Hematopoietic multipotent progenitor cell (in vitro differentiated cells): ENCODE measurements at places on chromosomes 2 and 18. TPM values are rescaled to one million over a fixed set of nuclear protein-coding genes. Genes with fewer than 3 reads are reported as not detected.

Gene GPR35
- total RNA-seq: 7.8 TPM

Gene COL6A3
- 0.54 TPM for total RNA-seq

Gene CDH7
- total RNA-seq: 1.3 TPM

Gene SOWAHC
- under 0.01 TPM for total RNA-seq

Gene MMADHC
- total RNA-seq: 52.8 TPM

Gene ELP2
- total RNA-seq: 75.7 TPM

Gene RND3
- total RNA-seq: under 0.01 TPM

Gene ADGRF3
- 1.1 TPM for total RNA-seq

Gene SCN3A
- 1.1 TPM for total RNA-seq

Gene ANKRD62
- not detected for total RNA-seq

Gene MSTN
- not detected for total RNA-seq

Gene BMP10
- under 0.01 TPM for total RNA-seq

Gene ITPRIPL1
- total RNA-seq: 17.2 TPM

Gene CTAGE1
- not detected for total RNA-seq

Gene KLHL29
- under 0.01 TPM for total RNA-seq

Gene AKAIN1
- total RNA-seq: not detected

Gene TDRD15
- total RNA-seq: under 0.01 TPM

Gene KCNS3
- total RNA-seq: not detected

Gene ARHGAP15
- 77.3 TPM for total RNA-seq

Gene LHCGR
- total RNA-seq: not detected

Gene SERPINB3
- not detected for total RNA-seq

Gene EN1
- not detected for total RNA-seq

Gene PLEKHH2
- total RNA-seq: under 0.01 TPM

Gene METTL4
- 2.7 TPM for total RNA-seq
